ENCODE measurements at places on chromosomes 16 and 17.

- DNase-seq, result no peak
Measured at GRCh38 chr17:16948587-16949376, 23.1 kb downstream of the TNFRSF13B start.

- DNase-seq, result no peak
Measured at GRCh38 chr17:17725011-17725751, 43.9 kb downstream of the RAI1 start.

DNA sequence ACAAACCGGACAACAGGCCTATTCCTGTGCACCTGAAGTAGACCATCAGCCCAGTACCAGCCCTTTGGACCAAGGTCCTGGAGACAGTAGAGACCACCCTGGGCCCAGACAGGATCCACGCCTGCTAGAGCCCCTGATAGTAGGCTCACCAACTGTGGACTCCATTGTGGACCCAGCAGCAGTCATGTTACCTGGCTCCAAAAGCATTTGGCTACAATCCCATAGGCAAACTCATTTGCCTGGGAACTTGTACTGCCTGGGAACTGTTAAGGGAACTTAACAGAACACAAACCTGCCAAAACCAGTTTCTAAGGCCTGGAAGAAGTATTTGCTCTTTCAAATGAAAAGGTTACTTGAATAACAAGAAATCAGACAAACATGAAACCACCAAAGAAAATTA, 10.0 kb upstream of the ACSM1 start:
- no peak for DNase-seq

GRCh38 chr17:67283731-67284516, 38.9 kb upstream of the HELZ start:
- no peak for DNase-seq

GRCh38 chr17:35161281-35161761, 13.7 kb downstream of the UNC45B start:
- no peak for DNase-seq

- no peak for DNase-seq
Measured at GRCh38 chr16:74691093-74691855, 9.4 kb downstream of the MLKL start.

DNA sequence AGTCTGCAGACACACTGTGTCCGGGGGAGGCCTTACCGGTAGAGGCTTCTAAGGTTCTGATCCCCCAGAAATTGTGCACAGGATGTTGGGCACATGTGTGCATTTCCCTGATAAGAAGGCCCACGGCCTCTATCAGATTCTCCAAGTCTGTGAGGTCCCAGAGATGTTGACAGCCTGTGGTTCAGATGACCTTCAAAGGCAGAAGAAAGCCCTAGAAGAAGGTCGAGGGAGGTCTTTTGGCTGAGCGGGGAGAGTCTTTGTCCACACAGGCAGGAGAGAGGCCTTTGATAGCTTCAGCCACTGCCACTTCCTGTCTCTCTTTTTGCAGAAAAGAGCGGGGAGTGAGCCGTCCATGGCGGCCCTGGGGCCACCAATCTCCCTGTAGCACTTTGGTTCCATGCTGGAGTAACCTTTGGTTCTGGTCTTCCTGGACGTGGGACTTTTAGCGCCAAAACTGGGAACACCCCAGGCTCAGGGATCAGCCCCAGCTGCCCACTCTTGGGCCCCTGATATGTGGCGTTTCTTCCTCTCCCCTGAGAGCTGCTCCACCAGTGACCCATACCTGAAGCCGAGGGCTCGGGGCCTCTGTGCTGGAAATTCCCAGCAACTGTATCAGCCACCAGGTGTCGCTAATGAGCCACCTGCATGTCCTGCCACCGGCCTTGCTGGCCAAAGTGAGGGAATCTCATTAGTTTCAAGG, 28.1 kb upstream of the LGALS9 start:
- DNase-seq, result peak; percentile 47

DNA sequence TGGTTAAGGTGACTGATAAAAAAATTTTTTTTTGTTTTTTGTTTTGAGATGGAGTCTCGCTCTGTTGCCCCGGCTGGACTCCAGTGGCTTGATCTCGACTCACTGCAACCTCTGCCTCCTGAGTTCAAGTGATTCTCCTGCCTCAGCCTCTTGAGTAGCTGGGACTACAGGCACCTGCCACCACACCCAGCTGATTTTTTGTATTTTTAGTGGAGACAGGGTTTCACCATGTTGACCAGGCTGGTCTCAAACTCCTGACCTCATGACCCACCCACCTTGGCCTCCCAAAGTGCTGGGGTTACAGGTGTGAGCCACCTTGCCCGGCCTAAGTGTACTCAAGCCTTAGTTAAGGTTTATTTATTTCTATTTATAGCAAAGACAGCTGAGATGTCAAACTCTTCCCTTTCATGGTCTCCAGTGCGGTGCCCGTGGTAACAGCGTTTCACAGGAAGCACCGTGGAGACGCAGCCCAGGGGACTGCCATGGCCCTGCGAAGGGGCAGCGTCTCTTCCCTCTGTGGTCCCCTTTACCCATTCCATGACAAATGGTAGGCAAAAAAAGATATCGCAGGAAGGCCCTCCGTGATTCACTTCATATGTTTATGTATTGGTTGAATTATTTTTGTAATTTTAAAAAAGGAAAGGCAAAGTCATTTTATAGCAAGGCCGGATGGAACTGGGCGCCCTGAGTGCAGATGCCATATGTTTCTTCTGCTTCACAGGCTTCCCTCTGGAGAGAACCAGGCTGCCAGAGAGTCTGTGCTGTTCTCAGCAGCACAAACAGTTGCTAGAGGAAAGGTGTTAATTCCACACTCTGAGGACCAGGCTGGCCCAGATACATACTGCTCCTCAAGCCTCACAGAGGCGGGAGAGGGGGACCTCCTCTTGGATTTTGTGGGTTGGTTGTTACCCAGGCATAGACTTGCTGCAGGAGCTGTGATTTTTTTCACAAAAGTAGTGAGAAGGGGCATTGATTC, 29.2 kb downstream of the DDX19A start:
- DNase-seq, result peak; percentile 53

DNA sequence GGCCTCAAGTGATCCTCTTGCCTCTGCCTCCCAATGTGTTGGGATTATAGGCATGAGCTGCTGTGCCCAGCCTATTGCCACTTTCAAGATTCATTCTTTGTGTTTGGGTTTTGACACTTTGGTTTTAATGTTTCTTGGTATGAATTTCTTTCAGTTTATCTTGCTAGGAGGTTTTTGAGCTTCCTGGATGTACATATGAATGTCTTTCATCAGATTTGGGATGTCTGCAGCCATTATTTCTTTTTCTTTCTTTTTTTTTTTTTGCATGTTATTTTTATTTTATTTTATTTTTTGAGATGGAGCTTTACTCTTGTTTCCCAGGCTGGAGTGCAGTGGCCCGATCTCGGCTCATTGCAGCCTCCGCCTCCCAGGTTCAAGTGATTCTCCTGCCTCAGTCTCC, 18.5 kb downstream of the MRPL45 start:
- no peak for DNase-seq

- DNase-seq, result no peak
Measured at GRCh38 chr17:199191-199604, 17.7 kb upstream of the DOC2B start.

DNA sequence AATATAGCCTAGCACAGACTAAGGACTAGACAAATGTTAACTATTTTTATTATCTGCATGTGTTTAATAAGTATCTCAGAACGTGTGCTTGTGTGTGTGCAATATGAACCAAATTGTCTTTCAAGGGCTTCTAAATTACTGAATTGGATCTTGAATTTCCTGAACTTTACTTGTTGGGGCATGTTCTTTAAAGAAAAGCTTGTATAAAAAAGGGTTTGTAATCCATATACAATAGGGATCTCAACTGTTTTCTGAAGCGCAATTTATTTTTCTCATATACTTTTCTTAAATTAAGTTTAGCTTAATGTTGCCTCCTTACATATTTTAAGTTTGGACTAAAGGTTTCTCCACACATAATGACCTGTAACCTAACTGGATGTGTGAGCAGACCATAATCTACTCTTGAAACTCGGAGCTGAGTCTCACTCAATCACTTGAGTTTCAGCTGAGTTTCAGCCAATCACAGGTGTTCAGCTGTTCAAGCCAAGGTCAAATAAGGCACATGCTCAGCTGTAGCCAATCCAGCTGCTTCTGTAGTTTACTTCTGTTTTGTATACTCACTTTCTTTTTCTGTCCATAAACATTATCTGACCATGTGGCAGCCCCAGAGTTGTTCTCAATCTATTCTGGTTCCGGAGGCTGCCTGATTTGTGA, 72.3 kb downstream of the CDK5R1 start:
- DNase-seq, result no peak

DNA sequence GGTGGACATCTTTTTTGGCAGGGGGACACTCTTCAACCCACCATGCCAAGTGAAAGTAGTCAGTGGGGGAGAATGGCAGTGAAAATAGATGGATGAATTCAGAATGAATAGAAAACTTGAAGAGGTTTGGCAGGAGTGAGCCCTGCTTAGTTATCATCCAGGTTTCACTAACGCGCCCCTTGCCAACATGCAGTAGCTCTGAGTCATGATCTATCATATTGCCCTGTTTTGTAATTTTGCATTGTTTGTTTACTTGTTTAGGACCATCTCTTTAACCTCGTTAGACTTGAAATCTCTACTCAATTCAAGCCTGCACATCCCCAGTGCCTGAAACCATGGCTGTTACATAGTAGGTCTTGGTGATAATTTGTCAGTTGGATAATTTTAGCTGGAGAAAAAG, 116.7 kb downstream of the RBFOX1 start:
- no peak for DNase-seq

GRCh38 chr16:20673071-20673806, 24.2 kb downstream of the ACSM1 start:
- DNase-seq, result no peak

- DNase-seq, result no peak
Measured at GRCh38 chr17:75364078-75364477, 41.4 kb downstream of the GRB2 start.

GRCh38 chr16:82605076-82605475, 21.7 kb upstream of the CDH13 start:
- no peak for DNase-seq

GRCh38 chr17:1590029-1590746, 27.6 kb upstream of the PITPNA start:
- peak; percentile 59 for DNase-seq

- no peak for DNase-seq
Measured at GRCh38 chr17:65436871-65437270, 124.6 kb downstream of the AXIN2 start.

DNA sequence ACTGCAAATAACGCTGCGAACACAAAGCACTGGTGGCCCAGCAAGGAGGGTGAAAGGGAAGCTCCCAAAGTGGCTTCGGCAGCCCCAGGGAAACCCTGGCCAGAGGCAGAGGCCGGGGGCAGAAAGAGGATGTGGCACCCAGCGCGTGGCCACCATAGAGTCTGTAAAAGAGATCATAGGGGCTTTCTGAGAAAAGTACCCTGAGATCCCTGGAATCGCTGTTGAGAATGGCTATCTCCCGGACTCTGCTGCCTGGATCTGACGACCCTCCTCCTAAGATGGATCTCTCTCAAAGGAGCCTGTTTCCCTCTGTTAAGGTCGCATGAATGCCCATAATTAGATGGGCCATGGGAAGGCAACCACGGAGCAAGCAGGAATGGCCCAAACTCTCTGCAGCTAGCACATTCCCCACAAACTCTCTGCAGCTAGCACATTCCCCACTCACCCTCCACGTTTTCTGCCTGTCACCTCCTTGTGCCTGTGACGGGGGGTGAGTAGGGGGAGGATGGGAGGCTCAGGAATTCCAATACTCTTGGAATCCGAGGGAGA, 364.4 kb downstream of the XYLT1 start:
- no peak for DNase-seq

- no peak for DNase-seq
Measured at GRCh38 chr17:11921296-11921695, 76.0 kb downstream of the ZNF18 start.

- no peak for DNase-seq
Measured at GRCh38 chr17:50953831-50954601, 87.9 kb upstream of the TOB1 start.

DNA sequence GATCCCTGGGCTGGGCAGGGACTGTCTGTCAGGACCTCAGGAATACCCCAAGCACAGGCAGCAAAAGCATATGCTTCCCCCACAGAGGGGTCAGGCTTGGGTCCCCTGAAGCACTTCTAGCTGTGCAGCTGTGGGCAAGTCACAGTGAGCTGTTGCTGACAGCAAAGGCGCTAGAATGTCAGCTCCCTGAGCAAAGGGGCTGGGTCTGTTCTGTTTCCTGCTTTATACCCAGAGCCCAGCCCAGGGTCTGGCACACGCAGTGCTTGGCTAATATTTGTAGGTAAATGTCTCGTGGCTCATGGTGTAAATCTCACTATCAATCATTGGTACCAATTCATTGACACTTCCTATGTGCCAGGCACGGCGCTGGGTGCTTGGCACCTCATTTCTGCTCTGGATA, 16.6 kb upstream of the MPRIP start:
- no peak for DNase-seq

GRCh38 chr17:47694581-47695428, 844 bp downstream of the TBKBP1 start:
- DNase-seq, result no peak

GRCh38 chr17:16480995-16481394, 11.0 kb downstream of the LRRC75A start:
- no peak for DNase-seq

- peak; percentile 88 for DNase-seq
Measured at GRCh38 chr16:31873556-31874365, at the start of gene ZNF267. TSS of gene ZNF267 (plus strand) at chr16:31873807. CDS start at chr16:31873967, 160 bp downstream.

DNA sequence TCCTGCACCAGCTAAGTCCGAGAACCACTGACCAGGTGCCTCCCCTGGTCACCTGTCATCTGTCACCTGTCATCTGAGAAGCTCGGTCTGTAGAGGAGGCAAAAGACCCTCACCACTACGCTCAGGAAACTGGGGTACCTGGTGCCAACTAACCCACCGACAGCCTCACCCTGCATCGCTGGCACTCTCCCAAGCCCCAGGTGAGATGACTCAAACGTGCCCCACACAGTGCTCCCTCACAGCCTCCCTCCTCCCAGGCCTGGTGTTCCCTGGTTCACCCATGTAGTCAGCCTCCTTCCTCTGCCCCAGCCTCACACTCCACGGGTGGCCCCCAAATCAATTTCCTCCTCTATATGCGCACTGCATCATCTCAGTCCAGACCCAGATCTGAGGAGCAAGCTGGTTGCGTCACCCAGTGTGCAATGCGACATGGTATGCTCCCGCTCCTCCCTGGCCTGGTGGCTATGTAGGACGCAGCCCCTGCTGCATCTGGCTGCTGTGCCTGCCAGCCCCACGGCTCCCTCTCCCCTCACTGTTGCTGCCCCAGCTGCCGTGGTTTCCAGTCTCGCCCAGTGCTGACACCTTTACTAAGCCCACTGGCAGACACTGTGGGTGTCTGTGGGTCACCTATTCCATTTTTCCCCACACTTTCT, 68.3 kb downstream of the GTF3C1 start:
- DNase-seq, result no peak

GRCh38 chr17:5837055-5837491, 233.1 kb upstream of the WSCD1 start:
- DNase-seq, result no peak

DNA sequence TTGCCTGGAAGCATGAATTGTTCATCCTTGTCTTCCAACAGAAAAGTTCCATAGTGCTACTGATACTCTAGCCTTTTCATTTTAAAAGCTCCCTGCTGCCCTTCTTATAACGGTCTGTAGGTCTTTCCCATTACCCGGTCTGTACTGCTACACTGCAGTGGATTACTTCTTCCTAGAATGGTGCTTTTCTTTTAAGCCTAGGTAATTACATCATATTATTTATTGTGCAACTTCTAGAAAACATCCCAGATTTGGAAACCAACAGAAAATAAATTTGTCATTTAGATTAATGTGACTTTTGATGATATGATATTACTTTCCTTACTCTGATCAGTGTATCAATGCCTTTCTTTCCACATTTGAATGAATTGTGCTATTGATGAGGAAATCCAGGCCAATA, 199.4 kb downstream of the TANC2 start:
- DNase-seq, result no peak

- no peak for DNase-seq
Measured at GRCh38 chr17:33464669-33465280, 171.7 kb upstream of the ASIC2 start.
